ENCODE measurements at places on chromosomes 7 and 10.
A peak's percentile ranks its signal among the peaks of the same experiment; 100 is the strongest.

DNA sequence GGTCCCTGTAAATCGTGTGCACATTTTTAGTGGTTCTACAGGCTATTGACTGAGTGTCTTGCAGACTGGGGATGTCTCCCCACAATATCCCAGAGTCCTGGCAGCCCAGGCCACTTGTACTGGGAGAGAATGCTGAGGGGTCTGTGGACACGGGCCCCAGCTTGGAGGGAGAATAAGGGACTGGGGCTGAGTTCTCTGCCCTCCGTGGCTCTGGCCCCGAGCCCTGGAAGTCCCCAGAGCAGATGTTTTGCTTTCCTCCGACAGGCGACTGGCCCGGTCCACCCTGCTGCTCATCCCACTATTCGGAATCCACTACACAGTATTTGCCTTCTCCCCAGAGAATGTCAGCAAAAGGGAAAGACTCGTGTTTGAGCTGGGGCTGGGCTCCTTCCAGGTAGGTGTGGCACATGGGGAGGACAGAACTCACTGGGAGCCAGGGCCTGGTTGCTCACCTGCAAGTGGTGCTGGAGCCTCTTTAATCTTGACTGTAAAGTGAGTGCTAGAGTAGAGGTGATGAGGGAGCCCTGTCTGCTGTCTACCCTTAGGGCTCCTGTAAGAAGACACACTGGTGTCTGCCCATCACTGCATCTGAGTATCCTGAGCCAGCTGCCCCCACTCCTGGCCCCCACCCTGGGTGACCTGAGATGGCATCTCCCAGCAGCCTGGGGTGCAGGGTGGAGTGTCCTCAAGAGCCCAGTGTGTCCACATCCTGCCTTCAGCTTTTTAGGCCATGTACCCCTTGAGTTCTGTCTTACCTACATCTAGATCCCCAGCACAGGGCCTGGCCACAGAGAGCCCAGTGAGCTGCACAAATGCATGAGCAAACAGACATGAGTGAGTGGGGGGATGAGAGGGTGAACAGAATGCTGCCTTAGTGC, 51.1 kb downstream of the ADCYAP1R1 start:
- DNase-seq: no peak

- no peak for DNase-seq
Observed at GRCh38 chr7:84237533-84238173, 43.1 kb upstream of the SEMA3A start.

GRCh38 chr10:71202314-71202713, 10.1 kb upstream of the UNC5B start:
- DNase-seq: no peak

GRCh38 chr7:129615018-129615417, 3.5 kb downstream of the NRF1 start:
- DNase-seq: no peak

GRCh38 chr7:17493446-17493845, 195.0 kb downstream of the AHR start:
- no peak for DNase-seq

GRCh38 chr7:46315891-46316290, 394.8 kb upstream of the IGFBP3 start:
- no peak for DNase-seq

- DNase-seq: no peak
Observed at GRCh38 chr7:142827951-142828500, 26.9 kb upstream of the EPHB6 start.

DNA sequence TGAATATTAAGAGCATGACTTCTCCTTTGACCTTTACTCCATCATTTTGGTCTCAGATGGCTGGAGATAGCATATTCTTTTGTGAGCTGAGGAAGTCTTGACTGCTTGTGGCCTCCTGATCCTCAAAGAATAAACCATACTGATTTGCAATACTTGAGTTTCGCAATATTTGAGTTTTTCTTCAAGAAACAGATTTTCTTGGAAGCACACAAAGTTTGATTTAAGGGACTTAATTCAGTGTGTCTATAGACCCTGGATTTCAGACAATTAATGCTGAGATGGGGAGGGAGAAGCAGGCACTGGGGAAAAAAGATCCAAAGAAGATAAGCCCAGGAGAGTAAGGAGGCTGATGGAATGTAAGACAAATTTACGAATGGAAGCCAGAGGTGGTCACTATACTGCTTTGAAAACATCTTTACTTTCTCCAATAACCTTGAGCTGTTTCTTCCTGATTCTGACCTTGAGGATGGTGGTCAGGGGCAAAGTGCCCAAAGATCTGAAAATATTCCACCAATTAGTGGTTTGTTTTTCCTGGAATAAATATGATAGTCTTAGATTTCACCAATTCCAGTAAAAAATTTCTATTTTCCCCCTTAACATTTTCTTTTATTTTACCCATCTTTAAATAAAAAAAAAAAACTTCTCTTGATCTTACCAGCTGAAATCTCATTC, 7.5 kb downstream of the EPDR1 start:
- no peak for DNase-seq

- DNase-seq: no peak
Observed at GRCh38 chr7:82166260-82167015, 277.1 kb downstream of the CACNA2D1 start.

DNA sequence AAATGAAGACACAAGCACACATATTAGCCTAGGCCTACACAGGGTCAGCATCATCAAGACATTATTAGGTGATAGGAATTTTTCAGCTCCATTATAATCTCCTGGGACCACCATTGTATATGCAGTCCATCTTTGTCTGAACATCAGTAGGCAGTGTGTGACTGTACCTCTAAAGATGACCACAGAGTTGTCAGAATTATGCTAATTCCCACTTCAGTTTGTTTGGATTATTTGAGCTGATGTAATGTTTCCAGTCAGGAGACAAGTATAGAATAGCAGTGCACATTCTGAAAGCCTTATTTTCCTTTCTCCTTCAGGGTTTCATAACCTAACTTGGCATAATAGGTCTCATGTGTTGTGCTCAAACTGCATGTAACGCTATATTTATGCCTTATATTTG, 306.4 kb downstream of the NXPH1 start:
- DNase-seq: no peak

- DNase-seq: peak; percentile 35
Observed at GRCh38 chr7:102891693-102892261, 21.0 kb upstream of the LRRC17 start.

DNA sequence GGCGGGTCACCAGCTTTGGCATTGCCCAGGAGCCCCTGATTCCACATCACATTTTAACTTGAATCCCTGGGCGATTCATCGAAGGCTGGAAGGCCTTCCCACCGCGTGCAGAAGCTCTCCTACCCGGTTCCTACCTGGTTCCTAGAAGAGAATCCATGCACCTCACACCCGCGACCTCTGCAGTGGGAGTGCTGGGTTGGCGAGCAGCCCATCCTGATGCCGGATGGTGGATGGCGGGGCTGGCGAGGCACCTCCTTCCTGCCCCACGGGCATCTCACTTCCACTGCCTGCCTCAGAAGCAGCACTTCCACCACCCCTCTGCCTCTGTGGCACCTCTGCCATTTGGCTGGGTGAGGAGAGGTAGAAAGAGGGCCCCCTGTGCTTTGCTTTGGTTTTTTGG, 32.0 kb downstream of the NUB1 start:
- DNase-seq: no peak

- DNase-seq: no peak
Observed at GRCh38 chr10:10813656-10814055, 204.0 kb upstream of the CELF2 start.

DNA sequence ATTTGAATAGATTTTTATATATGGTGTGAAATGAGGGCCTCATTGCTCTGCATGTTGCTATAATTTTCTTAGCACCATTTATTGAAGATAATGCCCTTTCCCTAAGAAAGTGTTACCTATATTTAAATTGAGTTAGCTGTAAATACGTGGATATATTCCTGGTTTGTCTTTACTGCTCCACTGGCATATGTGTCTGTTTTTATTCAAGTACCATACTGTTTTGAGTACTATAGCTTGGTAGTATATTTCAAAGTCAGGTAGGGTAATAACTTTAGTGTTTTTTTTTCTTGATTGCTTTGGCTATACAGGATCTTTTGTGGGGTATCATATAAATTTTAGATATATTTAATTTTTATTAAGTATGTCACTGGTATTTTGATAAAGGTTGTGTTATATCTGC, 31.4 kb downstream of the ZNF273 start:
- DNase-seq: no peak

DNA sequence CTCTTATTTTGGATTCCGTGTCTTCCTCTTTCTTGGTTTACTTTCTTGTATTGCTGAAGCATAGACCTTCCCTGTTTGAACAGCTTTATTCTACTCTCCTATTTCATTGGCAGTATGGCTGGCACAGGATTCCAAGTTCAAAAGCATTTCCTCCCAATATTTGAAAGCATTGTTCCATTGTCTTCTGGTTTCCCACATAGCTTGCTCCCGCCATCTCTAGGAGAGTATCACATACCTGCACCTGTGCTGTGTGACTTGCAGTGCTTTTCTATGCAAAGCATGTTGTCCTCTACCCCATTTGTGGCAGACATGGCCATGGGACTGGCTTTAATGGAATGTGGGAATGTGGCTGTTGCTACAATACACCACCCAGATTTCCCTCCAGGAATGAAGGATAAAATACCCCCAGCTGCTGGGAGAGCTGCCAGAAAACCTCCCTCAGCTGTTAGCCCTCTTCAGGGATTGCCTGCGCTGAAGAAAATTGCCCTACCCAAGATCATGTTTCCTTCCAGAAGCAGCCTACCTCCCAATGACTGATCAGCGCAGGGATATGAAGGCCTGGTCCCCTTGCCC, 6.9 kb upstream of the MYOF start:
- no peak for DNase-seq

DNA sequence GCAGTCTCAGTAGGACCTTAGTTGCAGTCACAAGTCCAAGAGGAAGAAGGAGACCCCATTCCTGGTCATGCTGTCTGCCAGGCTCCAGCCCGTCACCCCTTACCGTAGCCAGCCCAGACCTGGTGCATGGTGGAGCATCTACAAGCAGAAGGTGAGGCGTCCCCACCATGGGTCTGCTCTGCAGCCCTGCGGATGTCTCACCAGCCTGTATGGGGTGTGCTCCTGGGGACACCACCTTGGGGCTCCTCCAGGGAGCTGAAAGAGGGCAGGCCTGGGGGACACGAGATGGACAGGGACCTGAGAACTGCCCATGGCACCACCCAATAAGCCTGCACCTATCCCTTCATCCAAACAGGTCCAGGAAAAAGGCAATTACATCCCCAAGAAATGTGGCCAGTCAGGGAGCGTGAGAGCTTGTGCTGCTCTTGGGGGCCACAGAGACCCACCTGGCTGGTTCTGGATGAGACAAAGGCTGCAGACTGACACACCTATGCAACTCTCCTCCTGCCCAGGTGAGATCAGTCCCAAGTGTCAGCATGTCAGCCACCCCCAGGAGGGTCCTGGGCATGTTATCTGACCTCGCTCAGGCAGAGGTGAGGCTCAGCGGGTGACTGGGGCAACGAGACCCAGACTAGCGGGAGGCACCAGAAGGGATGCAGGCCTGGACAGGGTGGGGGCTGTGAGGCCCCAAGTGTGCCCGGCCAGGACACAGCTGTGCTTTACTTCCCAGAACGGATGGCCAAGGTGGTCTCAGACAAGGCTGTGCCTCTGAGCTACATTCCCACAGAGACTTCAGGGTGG, 84.5 kb upstream of the RET start:
- DNase-seq: no peak

GRCh38 chr10:22666287-22667092, 47.9 kb downstream of the PIP4K2A start:
- DNase-seq: no peak

DNA sequence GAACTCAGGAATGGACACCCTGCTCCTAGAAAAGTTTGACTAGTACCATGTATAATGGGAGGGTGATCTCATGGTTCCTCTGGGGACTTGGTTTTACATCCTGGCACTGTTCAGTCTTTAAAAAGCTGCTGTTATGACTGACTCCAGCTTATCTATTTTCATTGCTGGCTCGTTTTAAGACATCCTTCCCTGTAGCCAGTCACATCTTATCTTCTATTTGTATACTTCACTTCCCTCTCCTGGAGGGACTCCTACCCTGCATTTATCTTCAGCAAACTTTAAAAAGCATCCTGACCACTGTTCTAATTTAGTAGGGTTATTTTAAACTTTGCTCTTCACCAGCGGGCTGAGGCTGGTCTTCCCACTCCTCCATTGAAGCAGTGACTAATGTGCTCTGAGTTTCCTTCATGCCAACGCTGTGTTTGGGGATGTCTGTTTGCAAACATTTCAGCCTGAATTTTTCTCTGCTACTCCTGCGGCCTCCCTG, 72.9 kb upstream of the ARMC3 start:
- DNase-seq: no peak

DNA sequence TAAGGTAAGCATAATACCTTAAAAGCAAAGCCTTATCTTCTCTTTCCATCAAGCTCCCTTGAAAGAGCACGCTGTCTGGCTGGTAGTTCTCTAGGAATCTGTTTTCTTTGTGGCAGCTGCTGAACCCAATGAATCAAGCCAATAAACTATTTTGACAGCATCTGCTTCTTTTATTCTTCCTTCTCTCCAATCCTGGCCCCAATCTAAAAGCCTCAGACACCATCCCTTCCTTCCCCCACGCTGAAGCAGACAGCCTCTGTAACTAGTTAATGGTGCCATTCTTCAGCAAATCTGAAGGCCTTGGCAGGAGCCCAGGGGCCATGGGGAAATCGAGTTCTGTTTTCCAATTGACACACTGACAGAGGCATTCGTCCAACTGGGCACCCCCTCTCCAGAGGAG, 186.6 kb upstream of the LYZL1 start:
- DNase-seq: no peak

DNA sequence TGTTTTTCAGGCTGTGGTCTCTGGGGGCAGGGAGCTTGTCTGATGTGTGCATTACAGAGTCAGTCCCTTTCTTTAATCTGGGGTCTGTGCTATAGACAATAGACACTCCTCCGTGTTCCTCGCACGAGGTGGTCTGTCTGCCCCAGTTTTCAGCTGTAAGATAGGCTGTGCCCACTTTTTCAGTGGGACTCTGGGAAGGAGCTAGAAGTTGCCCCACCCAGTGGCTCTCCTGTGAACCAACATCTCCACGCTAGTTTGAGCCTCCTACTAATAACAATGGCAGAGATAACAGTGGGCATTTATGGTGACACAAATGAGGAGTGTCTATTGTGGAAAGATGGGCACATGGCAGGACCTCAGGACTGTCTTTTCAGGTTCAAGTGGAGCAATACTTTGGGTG, 44.0 kb downstream of the ADRB1 start:
- DNase-seq: no peak

- no peak for DNase-seq
Observed at GRCh38 chr10:124292911-124293615, 125.7 kb downstream of the OAT start.

- no peak for DNase-seq
Observed at GRCh38 chr10:91602868-91603568, 29.9 kb downstream of the PPP1R3C start.

DNA sequence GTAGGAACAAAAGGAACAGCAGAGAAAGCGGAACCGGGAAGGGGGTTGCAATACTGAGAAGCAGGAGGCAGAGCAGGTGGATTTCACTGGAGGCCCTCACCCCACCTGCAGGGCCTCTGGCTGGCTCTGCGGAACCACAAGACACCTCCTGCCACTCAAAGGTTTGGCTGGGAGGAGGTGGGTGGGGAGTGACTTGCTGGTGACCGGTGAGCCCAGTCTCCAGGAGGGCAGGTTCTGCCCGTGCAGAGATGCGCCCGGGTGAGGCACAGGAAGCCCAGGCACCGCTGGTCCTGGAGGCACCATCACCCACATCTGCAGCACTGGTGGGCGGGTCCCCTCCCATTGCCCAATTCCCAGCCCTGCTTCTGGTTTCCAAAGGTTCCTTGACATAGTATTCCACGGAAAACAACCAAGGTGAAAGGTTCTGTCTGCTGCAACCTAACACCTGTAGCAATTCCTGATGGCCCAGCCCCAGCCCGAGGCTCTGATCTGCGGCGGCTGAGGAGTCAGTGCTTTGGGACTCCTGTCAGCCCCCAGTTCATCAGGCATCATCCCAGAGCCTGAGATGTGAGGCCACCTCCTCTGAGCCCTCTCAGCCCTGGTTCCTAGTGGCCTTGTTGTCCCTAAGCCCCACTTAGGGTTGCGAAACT, 64.4 kb downstream of the CALML3 start:
- no peak for DNase-seq

Measured in uterus (tissue), 4 donors.